NB4 (cell line): ENCODE measurements at places on chromosomes 4 and X.
A peak's percentile ranks its signal among the peaks of the same experiment; 100 is the strongest.

- peak; percentile 90 for DNase-seq
These were observed 224.3 kb downstream of the DCLK2 start for GRCh38 chr4:150302553-150302952.

GRCh38 chrX:47112316-47112954 is 32.1 kb downstream of the NDUFB11 start:
- no peak for DNase-seq

- no peak for DNase-seq
These were observed 5.5 kb upstream of the HPRT1 start for GRCh38 chrX:134454506-134454905.

- DNase-seq: no peak
These were observed 16.4 kb downstream of the SMIM10L2A start for GRCh38 chrX:135437867-135438733.

DNA sequence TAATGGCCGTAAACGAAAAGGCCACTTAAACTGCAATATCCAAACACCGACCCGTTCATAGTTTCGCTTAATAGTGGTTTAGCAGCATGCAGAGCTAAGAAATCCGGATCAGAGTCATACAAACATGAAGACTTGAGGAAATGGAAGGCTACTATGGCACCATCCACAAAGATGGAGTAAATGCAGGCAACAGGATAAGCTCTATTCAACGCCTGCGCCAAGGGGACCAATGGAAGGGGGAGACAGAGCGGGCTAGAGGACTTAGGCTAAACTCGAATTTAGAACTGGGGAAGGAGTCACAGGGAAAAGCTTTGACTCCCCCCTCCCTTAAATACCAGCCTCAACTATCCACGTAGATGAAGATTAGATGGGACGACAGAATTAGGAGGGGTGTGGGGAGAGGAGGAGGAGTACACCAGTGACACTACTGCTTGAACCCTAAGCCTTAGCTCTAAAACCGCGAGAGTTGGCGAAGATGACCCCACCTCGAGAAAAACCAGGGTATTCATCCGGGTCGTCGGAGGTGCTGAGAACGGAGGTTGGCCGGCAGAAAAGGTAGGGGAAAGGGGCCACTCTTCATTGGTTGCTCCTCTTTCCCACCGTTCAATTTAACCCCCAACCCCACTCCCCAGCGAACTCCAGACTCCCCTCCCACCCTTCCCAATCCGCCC is 3.5 kb downstream of the HUWE1 start:
- peak; percentile 71 for DNase-seq

- DNase-seq: no peak
These were observed 1.8 kb upstream of the KDM6A start for GRCh38 chrX:44871114-44871645.

GRCh38 chr4:153652051-153652784 is 31.9 kb upstream of the TLR2 start:
- peak; percentile 72 for DNase-seq

DNA sequence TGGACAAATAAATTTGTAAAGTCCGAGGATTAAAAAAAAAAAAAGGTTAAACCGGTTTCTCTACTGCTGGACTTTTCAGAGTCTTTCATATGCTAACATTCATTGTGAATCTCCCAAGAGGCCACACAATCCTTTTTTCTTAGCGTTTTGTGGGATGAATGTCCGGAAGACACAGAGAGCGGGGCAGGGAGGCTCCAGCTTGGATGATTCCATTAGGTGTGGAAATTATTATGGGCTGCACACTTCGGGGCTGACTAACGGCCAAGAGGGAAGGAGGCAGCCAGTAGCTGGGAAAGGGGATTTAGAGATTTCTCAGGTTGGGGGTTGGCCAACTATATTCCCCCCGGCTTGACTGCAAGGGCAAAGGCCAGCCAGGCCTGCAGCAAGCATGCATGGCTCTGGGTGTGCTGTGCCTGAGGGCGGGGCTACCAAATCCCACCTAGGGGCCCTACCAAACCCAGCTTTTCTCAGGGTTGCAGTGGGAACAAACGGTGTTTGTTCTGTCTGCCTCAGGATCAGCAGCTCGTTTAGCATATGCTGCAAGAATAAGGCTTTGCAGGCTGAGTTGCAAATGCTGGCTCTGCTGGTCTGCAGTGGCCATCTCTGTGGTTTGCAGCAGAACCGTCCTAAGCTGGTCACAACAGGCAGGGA is 28.6 kb downstream of the NYX start:
- no peak for DNase-seq

- no peak for DNase-seq
These were observed 158.6 kb downstream of the TRAM1L1 start for GRCh38 chr4:116926631-116927295.

DNA sequence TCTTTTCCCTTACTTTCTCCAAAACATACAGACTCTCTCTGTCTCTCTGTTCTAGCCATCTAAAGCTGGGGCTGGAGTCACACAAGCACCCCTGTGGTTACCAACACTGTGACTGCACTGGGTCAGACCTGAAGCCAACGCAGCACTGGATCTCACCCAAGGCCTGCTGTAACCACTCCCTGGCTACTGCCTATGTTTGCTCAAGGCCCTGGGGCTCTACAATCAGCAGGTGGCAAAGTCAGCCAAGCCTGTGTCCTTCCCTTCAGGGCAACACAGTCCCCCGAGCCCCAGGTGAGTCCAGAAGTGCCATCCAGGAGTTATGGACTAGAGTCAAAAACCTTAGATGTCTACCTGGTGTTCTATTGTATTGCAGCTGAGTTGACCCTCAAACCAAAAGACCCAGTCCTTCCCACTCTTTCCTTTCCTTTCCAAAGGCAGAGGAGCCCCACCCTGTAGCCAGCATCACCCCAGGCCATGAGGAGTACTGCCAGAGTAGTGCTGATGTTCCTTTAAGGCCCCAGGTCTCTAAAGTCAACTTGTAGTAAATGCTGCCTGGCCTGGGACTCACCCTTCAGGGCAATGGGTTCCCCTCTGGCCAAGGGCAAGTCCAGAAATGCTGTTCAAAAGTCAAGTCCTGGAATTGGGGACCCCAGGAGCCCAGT is 58.8 kb upstream of the RAP2C start:
- DNase-seq: no peak

DNA sequence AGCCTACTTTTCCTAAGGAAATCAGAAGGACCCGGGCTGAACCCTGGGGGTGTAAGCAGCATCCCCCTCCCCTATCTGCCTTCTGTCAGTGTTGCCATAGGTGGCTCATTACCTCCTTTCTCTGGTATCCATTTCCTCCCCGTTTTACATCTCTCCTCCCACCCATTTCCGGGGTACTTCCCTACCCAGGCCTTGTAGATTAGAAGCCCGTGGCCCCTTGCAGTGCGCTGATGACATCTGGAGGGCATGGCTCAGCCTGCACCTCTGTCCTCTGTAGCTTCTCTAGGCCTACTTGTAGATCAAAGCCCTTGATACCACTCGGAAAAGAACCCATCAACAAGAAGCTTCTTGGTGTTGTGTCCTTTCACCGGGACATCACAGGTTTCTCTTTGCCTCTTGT is 71.8 kb downstream of the NBDY start:
- DNase-seq: peak; percentile 6

DNA sequence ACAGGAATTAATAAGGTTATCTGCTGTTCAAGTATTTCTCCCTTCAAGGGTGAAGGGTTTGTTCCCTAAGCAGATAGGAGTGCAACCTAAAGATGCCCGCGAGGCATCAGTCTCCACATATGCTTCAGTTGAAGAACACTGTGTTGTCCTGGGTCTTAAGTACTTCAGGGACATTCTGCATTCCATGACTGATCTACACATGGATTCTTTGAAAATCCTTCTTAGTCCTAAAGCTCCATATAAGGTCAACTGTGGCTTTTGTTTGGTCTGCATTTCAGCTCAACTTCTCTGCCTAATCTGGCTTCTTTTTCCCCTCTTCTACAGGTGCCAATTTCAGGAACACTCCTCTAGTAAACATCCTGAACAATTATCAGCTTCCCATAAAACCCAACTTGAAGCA is 21.8 kb upstream of the CTSO start:
- no peak for DNase-seq

DNA sequence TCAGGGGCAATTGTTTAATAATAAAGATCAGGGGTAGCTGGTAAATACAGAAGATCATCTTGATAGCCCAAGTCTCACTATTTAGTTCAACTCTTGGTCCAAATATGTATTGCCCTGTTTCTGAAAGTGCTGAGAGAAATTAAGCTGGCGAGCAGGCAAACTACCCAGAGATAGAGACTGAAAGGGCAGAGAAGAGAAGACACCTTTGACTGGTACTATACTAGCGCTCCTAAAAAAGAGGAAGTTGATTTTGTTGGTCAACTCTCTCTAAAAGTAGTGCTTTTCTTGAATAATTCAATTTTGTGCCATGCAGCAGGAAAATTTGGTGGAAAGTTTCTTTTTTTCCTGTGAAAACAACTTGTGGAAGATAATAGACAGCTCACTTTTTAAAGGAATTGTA is 64.0 kb downstream of the IGSF1 start:
- DNase-seq: no peak

DNA sequence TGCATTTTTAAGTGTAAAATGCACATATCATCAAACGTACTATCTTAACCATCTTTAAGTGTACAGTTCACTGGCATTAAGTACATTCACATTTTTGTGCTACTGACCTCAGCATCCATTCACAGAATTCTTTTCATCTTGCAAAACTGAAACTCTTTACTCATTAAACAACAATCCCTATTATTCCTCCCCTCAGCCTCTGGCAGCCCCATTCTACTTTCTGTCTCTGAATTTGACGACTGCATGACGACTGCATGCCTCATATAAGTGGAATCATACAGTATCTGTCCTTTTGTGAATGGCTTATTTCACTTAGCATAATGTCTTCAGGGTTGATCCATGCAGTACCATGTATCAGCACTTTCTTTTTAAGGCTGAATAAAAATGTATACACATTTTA is 38.7 kb downstream of the CNKSR2 start:
- no peak for DNase-seq

GRCh38 chrX:72073633-72074032 is 58.1 kb downstream of the RTL5 start:
- no peak for DNase-seq

GRCh38 chrX:112577146-112577545 is 102.6 kb downstream of the LHFPL1 start:
- no peak for DNase-seq

DNA sequence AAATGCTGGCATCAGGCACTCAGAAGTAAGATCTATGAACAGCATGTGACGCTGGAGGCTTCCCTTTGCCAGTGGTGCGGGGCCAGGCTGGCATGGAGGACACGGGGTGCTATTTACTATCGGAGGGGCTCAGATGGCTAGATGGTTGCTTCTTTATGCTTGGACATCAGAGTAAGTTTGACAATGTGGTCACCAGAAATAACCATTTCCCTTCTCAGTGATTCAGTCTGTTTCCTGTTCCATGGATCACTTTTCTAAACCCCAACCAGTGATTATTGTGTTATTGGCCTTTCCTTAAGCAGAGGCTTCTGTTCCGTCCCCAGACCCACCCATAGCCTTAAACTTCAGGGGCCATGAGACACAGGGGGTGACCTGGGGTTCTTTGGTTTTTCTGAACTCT is 55.4 kb upstream of the DHX15 start:
- no peak for DNase-seq

- DNase-seq: peak; percentile 27
These were observed 44.5 kb downstream of the SCFD2 start for GRCh38 chr4:53321151-53321983.

DNA sequence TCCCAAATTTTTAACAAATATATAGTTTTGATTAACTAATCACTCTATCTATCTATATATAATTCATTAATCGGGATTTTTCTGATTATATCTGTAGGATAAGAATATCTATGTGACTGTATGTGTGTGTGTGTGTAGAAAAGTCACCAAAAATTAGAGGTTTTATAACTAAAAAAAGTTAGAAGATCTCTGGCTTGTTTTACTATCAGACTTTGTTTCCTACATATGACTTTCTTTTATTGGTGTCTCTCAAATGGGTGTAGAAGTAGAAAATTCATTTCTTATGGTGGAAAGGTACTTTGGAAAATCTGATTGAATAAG is 26.7 kb upstream of the TMPRSS11D start:
- DNase-seq: no peak

DNA sequence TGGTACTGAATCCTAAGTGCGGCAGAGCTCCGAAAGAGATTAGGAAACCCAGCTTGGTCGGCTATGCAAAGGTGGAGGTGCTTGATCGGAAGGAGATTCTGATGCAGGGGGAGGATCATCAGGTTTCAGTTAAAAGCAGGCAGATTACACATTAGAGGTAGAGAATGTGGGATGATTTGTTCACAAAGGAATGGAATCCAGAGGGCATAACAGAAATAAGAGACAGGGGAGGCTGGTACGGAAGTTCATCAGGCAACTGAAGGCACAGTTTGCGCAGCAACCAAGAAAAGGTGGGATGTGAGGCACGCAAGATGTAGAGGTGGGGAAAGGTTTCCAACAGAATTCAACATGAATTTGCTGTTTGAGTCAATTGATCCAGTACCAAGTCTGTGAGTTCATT is 424 bp upstream of the ZNF330 start:
- DNase-seq: no peak

DNA sequence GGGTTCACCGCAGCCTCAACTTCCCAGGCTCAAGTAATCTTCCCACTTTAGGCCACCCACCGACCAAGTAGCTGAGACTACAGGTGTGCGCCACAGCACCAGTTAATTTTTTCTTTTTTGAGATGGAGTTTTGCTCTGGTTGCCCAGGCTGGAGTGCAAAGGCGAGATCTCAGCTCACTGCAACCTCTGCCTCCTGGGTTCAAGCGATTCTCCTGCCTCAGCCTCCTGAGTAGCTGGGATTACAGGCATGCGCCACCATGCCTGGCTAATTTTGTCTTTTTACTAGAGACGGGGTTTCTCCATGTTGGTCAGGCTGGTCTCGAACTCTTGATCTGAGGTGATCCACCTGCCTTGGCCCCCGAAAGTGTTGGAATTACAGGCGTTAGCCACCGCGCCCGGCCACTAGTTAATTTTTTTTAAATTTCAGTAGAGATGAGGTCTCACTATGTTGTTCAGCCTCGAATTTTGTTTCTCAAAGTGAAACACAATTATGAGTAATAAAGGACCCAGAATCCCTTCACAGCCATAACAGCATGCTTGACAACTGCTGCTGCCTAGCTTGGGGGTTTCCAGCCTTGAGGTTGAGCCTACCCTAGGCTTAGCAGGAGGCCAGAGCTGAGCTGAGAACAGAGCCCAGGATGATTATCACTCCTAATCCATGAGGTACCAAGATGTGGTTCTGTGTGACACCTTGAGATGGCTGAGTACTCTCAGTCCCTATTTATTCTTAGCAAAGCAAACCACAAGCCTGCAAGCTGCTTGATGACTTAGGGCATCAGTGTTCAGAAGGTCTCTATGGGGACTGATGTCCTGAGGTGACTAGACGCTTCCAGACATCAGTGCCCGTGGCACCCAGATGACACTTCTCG is 41.6 kb upstream of the NKRF start:
- DNase-seq: no peak

DNA sequence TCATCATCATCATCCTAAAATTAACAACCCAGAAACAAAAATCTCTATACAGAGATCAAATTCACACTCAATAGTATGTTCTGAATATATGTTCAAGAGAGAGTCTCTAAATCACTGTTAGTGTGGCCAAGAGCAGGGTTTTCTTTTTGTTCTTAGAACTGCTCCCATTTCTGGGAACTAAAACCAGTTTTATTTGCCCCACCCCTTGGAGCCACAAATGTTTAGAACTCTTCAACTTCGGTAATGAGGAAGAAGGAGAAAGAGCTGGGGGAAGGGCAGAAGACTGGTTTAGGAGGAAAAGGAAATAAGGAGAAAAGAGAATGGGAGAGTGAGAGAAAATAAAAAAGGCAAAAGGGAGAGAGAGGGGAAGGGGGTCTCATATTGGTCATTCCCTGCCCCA is 32.3 kb downstream of the CYBB start:
- DNase-seq: no peak

- no peak for DNase-seq
These were observed 22.3 kb downstream of the NKX1-1 start for GRCh38 chr4:1383728-1384591.
